ENCODE measurements at places on chromosomes 5 and 9.

DNA sequence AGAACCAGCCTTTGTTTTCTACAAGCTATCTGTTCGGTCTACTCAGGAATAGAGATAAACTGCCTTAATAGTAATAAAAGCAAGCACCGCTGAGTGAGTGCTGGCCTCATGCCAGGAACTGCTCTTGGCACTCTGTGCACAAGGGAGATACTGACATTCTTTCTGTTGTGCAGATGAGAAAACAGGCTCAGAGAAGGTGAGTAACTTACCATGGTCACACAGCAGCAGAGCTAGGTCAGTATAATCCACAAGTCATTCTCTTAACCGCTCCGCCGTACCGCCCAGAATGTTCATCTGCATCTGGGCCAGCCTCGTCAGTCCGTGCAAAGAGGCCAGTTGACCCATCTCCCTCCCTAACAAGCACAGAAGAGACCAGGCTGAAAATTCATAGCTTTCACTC, 27.4 kb downstream of the QRFP start:
- DNase-seq = no peak

GRCh38 chr9:101005246-101005645, 23.3 kb upstream of the PLPPR1 start:
- DNase-seq = no peak

GRCh38 chr5:139410993-139411828, 7.3 kb upstream of the SPATA24 start:
- no peak for DNase-seq

DNA sequence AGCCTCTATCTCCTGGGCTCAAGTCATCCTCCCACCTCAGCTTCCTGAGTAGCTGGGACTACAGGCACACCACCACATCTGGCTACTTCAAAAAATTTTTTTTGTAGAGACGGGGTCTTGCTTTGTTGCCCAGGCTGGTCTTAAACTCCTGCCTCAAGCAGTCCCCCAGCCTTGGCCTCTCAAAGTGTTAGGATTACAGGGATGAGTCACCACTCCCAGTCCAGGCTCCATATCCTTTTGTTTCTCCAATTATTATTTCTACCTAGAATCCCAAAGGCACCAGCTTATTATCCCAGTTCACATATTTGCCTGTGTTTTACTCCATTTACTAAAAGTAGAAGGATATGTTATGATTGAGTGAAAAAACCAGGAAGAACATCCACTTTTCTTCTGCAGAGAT, 84.9 kb downstream of the TEK start:
- DNase-seq = no peak

DNA sequence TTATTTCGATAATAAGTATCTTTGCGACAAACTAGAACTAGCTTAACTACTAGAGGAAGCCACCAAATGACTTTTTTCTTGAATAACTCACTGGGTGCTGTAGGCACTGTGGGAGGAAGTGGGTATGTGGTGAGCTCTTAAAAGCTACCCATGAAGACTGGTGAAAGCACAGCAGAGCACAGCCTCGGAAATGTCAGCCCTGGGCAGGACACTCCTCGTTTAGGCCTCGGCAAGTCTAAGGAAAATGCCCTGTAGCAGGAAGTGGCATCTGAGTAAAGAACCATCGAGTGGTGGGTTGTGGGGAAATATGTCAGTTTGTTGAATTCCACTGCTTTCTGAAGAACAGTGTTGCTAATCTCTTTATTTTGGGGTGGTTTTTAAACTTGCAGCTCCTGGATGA, 44.0 kb upstream of the NCS1 start:
- DNase-seq = no peak

DNA sequence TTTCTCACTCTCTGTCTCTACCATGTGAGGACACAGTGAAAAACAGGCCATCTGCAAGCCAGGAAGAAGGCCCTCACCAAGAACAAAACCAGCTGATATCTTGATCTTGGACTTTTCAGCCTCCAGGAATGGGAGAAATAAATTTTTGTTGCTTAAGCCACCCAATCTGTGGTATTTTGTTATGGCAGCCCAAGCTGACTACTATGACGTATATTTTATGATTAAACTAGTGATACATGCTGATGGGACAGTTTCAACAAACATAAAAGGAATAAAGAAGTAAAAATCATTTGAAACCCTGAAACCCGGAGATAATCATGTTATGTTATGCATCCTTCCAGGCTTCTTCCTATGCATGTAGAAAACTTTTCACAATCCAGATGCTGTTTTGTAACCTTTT, 71.5 kb upstream of the ERBIN start:
- no peak for DNase-seq

GRCh38 chr9:21550392-21550791, 68.3 kb upstream of the IFNE start:
- DNase-seq = no peak

GRCh38 chr9:121682201-121682600, 30.8 kb downstream of the DAB2IP start:
- no peak for DNase-seq

- no peak for DNase-seq
These were observed 73.4 kb downstream of the ANGPTL2 start for GRCh38 chr9:127049044-127049443.

DNA sequence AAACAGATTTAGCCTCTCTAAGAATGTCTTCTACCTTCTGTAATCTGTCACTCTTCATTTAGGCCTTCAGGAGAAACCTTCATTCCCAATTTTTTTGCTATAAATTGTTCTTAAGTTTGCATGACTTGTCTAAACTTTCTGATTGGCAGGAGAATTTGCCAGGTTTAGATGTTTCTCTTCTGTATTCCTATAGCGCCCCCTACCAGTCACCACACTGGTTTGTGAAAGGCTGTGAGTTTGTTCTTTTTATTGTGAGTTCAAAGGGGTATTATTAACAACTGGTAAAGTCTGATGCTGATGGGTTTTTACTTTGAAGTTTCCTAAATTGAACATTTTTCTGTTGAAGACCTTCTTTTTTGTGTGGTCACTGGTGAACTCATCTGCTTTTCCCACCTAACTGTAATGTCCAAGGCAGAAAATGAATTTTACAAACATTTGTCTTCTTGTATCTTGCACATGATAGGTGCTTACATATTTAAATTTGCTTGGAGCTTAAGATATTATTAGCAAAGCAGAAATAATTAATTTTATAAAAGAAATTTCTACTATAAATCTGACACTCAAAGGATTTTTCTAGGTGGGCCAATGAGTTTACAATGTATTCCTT, 18.4 kb upstream of the F2RL2 start:
- DNase-seq = peak; percentile 38

DNA sequence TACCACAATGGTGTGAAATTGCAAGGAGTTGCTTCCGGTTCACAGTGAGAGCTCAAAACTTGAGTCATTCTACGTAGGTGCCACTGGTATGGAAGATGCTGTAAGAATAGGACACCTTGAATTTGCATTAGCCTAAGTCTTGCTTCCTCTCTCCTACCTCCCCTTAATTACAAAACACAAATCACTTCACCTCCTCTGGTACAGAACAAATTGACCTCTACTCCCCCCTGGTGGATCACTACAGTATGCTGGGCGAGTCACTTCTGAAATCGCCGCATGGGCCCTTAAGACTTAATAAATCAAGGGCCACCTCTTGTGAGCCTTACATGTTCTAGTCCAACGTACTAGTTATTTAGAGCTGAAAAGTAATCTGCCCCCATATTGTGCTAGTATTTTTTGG, 145.3 kb upstream of the SMARCA2 start:
- no peak for DNase-seq

GRCh38 chr9:8614926-8615440, 815.4 kb upstream of the DMAC1 start:
- DNase-seq = no peak

DNA sequence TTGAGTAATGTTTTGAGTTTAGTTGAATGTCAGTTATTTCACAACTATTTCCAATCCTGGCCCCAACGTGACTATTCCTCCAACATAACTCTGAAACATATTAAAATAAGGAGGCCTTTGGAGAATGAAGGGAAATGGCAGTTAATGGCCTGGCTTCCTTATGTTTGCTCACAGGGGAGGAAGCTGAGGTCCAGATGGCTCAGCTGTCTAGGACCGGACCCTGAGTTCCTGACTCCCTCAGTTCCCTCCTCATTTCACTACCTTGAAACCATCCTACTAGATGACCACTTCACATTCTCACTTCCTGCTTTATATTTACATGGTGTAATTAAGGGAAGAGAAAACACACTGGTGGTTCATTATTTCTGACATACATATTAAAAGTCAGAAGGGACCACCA, 6.6 kb downstream of the OTULINL start:
- no peak for DNase-seq

DNA sequence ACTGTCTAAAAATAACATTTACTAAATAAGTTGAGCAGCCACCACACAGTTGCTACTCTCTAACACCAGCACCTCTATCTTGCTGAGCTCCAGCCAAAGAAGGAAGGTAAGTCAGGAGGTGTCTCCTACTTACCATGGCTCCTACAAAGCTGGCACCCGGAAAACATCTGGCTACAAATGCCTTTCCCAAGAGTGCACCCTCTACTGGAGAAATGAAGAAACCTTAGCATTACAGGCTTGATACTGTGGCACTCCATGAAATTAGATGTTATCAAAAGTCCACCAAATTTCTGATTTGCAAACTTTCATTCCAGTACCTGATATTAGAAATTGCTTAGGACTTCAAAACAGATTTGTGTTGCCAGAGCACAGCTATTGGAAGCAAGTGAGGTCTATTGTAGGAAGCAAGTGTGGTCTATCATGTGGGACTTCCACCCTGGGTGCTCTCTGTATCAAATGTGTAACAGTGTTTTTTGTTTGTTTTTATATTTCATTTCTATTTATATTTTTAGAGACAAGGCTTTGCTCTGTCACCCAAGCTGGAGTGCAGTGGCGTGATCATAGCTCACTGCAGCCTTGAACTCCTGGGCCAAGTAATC, 25.7 kb upstream of the RFK start:
- no peak for DNase-seq

- no peak for DNase-seq
These were observed 212.1 kb downstream of the IZUMO3 start for GRCh38 chr9:24333629-24334028.

DNA sequence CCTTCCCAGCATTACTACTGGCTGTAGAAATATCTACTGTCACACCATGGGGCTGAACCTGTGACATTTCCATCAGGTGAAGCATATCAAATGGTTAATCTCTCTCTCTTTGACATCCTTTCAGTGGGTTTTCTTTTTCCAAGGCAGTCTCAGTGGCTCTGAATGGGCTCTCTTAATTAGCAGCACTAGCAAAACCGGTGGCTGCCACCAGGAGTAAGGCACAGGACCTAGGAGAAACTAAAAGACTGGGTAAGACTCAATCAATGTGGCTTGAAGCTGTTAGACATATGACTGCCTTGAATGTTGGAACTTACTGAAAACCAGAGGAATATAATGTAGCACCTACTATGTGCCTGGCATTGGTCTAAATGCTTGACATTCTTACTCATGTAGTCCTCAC, 445.0 kb upstream of the KIF2A start:
- no peak for DNase-seq

DNA sequence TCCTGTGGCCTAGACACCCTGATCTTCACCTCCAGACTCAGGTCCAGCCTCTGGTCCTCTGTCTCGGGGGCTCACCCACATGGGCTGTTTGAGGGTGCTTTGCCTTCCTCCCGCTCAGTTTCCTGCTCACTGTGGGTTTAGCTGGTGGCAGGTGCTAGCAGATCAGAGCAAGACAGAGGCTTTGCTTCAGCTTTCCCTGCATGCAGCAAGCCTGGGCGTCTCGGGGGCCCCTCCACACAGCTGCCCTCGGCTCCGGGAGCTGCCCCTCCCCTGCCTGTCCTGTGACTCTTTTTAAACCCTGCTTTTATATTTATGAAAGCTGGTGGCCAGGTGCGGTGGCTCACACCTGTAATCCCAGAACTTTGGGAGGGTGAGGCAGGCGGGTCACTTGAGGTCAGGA, 14.6 kb downstream of the MRPL36 start:
- no peak for DNase-seq

DNA sequence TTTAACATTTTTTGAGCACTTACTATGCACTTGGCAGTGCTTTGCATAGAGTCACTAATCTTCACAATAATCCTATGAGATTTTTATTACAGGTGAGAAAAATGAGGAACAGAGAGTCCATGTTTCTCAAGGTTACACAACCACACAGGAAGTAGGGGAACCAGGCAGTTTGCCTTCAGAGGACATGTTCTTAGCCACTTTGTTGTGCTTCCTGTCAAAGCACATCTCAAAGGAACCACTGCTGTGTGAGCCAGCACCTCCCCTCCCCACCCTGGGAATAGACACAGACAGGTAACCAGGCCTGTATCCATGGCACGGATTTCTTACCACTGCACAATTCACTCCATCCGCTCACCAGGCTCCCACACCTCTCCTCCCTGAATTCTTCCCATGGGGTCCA, 6.3 kb upstream of the DNAJB5 start:
- no peak for DNase-seq

GRCh38 chr9:89278997-89279739, 31.8 kb upstream of the CKS2 start:
- peak; percentile 27 for DNase-seq

GRCh38 chr9:124110307-124110915, 98.8 kb downstream of the LHX2 start:
- DNase-seq = no peak

DNA sequence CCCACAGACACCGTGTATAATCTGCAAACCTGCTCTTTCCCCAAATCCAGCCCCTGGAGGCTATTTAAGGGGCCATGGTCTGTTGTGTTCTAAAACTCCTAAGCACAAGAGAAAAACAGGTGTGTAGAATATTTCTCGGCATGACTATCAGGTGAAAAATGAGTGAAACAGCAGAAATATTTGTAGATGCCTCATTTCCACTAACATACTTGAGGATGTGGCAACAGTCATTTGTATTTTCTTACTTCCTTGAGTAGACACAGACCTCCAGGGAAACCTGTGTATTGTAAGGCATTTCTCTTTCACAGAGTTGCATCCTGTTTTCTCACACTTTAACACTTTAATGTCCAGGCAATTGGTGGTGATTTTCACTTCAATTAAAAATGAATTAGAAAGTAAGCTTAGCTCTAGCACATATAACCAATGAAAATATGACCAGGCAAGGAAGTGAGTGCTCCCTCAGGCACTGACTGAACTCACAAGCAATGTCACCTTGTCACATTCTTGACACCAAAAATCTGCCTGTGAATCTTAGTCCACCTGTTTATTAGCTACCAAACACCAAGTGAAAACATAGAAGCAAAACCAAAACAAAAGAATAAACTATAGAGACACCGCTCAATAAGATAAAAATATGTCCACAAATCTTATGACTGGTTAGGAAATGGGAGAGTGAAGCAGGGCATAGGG, 64.4 kb downstream of the DIRAS2 start:
- DNase-seq = no peak

GRCh38 chr5:11596657-11597071, 307.6 kb downstream of the CTNND2 start:
- no peak for DNase-seq

DNA sequence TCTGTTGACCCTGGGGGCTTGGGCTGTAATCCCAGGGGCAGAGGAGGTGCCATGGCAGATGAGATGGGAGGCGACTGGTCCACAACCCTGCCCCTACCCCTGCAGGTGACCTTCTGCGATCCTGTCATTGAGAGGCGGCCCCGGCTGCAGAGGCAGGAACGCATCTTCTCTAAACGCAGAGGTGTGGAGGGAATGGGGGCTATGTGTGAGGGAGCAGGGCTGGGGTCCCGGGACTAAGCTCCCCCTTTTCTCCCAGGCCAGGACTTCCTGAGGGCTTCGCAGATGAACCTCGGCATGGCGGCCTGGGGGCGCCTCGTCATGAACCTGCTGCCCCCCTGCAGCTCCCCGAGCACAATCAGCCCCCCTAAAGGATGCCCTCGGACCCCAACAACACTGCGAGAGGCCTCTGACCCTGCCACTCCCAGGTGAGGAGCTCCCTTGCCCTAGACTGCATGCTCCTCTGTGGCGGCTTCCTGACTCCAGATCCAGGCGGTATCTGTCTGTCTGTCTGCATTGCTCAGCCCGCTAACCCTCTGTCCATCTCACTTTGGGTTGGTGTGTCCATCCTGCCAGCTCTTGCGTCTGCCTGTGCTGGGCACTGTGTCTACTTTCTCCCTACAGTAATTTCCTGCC, 9.9 kb downstream of the ZDHHC12 start:
- no peak for DNase-seq

All from NCI-H2081 (cell line).